ENCODE measurements at places on chromosomes 2 and 18.

GRCh38 chr2:98514096-98514639 is 69.5 kb downstream of the INPP4A start:
- DNase-seq, result no peak

- no peak for DNase-seq
These were observed 2.8 kb upstream of the ATF2 start for GRCh38 chr2:175170659-175171304.

GRCh38 chr2:10161961-10162441 is 39.5 kb downstream of the RRM2 start:
- DNase-seq, result no peak

GRCh38 chr2:5360081-5360480 is 332.1 kb upstream of the SOX11 start:
- no peak for DNase-seq

GRCh38 chr2:44655401-44655864 is 286.1 kb upstream of the SIX3 start:
- no peak for DNase-seq

DNA sequence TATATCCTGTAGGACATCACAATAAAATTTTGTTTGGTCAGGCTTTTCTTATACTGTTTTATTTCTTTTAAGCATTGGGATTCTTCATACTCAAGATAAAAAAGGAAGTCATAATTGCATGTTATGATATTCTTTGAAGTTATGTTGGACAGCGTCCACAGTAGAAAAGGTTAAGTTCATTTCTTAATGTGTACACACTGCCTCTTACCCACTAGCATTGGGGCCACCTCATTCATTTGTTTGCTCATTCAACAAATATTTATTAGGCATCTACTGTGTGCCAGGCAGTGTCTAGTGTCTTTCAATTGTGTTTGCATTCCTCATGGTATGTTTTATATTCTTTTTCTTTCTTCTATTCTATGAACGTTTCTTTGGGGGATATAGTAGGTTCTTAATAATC is 70.2 kb downstream of the PTPRM start:
- no peak for DNase-seq

- no peak for DNase-seq
These were observed 11.5 kb upstream of the ASB1 start for GRCh38 chr2:238415036-238415764.

DNA sequence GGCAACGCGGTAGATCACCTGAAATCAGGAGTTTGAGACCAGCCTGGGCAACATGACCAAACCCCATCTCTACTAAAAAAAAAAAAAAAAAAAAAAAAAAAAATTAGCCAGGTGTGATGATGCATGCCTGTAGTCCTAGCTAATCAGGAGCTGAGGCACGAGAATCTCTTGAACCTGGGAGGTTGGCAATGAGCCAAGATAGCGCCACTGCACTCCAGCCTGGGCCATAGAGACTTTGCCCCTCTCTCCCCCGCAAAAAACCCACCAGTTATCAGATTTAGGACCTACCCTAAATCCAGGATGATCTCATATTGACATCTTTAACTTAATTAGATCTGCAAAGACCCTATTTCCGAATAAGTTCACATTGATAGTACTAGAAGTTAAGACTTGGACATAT is 29.2 kb upstream of the LDAH start:
- DNase-seq, result no peak

GRCh38 chr2:143231254-143231645 is 102.0 kb downstream of the ARHGAP15 start:
- no peak for DNase-seq

- no peak for DNase-seq
These were observed 281.1 kb upstream of the EPAS1 start for GRCh38 chr2:46016091-46016490.

GRCh38 chr2:201697899-201698298 is 545 bp downstream of the MPP4 start:
- no peak for DNase-seq

DNA sequence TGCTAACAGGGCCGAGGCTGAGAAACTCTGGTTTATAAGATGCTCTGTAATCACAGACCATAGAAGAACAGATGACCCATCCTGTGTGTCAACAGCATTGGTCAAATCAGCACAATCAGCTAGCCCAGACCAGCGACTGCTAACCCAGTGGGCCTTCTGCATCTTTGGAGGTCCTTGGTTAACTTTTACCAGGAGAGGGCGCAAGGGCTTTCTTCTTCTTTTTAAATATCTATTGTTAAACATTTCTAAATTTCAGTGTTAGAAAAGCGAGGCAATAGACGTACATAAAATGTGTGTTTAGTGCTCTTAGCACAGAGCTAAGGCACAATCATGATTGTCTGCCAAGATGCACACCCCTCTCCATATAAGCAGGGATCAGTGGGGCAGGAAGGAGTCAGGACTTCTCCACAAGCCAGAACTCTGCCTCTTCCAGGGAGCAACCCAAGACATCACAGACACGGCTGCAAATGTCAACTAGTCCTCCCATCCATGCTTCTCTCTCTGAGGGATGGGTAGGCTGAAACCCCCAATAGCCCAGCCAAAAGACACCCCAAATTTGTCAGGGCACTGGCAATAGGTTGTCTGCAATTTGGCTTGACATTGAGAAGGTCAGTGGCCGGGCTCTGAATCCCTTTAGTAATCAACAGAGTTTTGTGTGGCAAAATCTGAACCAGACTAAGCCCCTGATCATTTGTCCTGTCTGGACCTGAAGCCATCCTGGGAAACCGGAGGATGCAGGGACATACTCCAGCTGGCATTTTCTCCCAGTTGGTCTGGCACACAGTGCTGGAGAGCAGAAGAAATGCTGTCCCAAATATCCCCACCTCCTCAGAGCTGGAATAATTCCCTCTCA is 188.2 kb downstream of the BCL2 start:
- peak; percentile 36 for DNase-seq

DNA sequence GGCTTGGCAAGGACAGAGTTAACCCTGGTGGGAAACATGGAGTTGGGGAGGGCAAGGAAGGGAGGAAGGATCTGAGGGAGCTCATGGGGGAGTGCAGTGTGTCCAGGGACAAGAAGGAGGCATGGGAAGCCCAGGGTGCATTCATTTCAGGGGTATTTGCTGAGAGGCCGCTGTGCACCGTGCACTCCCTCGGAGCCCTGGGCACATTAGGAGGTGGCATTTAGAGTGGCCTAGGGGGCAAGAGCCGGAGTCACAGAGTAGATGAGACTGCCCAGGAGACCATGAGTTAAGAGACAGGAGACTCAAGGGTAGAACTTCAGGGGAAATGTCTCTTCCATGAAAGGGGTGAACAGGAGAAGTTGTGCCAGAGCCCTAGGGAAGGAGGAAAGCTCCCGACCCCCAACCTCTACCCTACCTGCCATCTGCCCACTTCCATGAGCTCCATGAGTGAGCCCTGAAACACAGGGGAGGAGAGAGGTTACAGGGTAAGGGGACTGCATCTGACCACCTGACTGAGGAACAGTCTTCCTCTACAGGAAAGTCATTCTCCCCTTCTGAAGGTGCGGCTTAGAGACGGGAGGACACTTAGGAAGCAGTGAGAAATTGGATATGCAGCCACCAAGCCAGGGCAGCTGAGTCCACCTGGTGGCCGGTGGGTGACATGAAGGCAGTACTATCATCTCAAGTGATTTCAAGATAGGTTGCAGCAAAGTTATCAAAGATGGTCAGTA is 58.5 kb upstream of the COPS8 start:
- DNase-seq, result no peak

DNA sequence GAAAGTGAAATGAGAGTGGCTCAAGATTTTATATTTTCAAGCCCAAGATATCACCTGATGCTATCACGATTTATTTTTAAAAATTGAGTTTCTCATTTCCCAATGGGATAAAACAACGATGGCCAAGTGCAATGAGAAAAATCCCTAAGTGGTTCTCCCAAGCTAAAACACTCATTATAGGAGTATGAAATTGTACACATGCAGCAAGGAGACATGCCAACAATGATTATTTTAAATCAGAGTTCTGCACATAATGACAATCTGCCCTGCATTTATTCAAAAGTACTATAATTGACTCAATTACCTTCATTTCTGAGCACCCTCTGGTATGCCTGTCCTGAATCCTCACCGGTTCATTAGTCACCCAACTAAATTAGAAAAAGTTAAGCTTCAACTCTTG is 12.7 kb downstream of the CYTIP start:
- DNase-seq, result no peak

DNA sequence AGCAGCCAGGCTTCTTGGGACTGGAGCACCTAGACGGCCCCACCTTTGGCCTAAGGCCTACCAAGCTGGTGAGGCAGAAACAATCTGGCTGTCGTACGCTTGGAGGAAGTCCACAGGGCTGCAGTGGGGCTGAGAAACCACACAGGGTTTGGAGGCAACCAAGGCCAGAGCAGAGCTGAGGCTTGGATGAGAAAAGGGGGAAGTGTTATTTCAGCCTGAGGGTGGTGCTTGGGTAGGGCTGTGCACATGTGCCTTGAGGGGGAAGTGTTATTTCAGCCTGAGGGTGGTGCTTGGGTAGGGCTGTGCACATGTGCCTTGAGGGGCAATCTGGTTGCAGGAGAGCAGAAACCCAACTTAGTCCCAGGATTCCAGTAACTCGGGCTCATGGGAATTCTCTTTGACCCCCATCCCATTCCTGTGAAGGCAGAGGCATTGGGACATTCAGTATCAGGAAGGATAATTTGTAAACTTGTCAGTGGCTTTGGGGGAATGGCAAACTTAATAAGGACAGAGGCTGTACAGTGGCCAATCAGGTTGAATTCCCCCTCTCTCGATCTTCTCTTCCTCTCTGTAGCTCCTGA is 971 bp upstream of the FBXO41 start:
- no peak for DNase-seq

DNA sequence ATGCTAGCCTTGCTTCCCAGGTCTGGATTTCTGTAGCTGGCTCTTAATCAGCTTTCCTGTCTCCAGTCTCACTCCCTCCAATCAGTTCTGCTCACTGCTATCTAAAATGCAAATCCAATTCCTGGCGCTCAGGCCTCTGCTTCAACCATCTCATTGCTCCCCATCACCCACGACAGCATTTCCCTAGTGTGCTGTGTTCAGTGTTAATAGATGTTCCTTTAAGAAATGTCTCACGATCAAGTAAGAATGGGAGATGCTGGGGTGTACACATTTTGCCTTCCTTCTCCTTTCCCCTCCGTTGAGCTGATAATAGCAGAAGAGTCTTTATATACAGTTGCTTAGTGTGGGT is 1.6 kb upstream of the PUM2 start:
- DNase-seq, result no peak

DNA sequence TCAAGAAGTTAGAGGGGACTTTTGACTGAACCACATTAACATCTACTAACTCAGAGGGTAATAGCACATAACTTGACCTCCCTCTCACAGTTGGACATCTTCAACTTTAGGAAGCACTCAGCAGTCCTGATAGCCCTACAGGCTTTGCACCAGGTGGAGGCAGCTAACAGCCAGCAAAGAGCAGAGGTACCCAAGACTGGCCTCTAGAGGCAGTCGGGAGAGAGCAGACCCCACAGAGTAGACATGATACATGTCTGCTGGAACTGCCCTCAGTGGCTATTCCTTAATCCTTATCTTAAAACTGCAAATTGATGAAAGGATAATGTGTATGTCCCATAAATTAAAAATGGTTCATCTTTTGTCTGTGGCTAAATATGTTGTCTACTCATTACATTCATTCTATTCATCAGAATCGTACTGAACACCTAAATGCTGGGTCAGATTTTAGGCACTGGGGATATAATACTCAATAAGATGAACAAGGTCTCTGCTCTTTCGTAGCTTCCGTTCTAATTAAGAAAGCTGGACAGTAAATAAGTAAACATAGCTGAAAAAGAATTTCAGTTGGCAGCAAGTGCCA is 49.8 kb downstream of the CAB39 start:
- DNase-seq, result no peak

GRCh38 chr2:161116509-161116908 is 43.7 kb upstream of the TANK start:
- no peak for DNase-seq

DNA sequence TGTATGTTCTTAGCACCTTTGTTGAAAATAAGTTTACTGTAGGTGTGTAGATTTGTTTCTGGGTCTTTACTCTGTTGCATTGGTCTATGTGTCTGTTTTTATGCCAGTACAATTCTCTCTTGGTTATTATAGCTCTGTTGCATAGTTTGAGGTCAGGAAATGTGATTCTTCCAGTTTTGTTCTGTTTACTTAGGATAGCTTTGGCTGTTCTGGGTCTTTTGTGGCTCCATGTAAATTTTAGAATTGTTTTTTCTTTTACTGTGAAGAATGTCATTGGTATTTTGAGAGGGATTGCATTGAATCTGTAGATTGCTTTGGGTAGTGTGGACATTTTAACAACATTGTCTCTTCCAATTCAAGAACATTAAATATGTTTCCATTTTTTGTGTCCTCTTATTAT is 69.1 kb downstream of the ANKRD62 start:
- DNase-seq, result no peak

DNA sequence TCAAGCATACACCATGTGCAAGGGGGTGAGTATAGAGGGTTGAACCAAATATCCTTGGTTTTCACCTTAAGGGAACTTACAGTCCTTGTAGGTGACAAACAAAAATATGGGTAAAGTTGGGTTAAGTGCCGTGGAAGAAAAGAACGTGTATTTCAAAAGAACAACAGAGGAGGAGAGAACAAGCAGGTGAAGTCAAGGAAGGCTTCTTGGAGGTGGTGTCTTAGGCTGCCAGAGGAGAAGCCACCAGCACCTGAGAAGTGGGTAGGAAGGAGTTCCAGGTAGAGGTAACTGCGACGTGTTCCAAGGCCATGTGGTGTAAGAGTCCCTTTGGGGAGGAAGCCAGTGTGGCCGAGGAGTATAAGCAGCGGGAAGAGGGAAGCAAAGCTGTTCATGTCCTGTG is 27.2 kb downstream of the CABLES1 start:
- no peak for DNase-seq

DNA sequence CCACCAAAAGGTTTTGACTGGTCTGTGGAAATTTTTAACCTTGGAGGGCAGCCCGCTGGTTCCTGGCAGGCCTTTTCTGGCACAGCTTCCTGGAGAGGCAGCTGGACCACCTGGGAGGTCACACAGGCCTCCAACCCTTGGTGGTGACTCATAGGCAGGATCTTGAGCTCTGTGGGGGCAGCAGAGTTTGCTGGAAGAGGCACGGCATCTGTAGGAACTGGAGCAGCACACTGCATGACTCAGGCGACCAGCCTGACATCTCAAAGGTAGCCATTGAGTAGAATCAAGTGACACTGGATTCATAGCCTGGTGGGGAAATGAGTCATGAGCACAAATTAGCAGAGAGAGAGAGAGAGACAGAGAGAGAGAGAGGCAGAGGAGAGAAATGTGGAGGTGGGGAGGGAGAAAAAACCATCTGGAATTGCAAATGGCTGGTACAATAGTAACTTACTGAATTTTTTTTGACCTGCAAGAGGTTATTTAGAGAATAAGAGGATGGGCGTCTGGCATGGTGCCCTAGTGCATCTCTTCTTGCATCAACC is 57.4 kb downstream of the TRPM8 start:
- no peak for DNase-seq

Measured in stimulated activated CD4-positive, alpha-beta T cell treated with anti-CD3 and anti-CD28 coated beads, Interleukin-1b, Interleukin-23, amount 100 ng/mL, for 1 hour (primary cell).